ENCODE measurements at places on chromosomes 11 and 22.

DNA sequence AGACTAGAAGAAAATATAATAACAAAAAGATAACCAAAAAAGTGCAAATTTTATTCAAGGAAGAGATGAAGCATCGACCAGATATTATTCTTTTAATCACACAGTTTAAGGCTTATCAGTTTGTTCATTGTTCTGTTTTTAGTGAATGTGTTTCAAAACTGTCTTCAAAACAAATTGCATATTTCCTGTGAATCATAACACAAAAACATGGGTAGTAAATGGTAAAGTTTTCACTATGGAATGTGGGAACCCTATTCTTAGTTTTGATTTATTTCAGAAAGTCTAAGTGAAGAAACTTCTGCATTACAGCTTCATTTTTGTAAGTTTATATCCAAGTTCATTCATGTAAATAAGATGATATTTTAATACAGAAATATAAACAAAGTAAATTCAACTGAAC lies 207.6 kb upstream of the LUZP2 start:
- DNase-seq = no peak

- no peak for DNase-seq
Measured at GRCh38 chr22:31302006-31302405, 9.7 kb upstream of the PIK3IP1 start.

GRCh38 chr11:8501836-8502235 lies 92.2 kb downstream of the STK33 start:
- no peak for DNase-seq

GRCh38 chr11:17744151-17744940 lies 9.8 kb downstream of the KCNC1 start:
- no peak for DNase-seq

DNA sequence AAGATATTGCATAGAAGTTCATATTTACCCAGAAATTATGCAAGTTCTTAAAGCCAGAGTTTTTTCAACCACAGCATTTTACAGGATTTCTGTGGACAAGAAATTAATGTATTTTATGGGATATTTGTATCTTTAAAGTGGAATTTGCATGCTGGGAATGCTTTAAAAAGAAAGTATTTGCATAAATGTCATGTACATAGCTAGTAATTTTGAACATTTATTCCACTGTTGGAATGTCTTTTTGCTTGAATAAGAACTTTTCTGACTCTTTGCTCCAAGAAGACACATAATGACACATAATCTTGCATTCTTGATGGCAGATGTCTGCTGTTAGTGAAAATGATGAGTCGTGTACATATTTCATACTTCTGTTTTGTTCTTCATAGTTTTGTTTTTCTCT lies 66.6 kb downstream of the ATXN10 start:
- no peak for DNase-seq

- DNase-seq = no peak
Measured at GRCh38 chr22:24465566-24465965, 29.6 kb upstream of the UPB1 start.

DNA sequence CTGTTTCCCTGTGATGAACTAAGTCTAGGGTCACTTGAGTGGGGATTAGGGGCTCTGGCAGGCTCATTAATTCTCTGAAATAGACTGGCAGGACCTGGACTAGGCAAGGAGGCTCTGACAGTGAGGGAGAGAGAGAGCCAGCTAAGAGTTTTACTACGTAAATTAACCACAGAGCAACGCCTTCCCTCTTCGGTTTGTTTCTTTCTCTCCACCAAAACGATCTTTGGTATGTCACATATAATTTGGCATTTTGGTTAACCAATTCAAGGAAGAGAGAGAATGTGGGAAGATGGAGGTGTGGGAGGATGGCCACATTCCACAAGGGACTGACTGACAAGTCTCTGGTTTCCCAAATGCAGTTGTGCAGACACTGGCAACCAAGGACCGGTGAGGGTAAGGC lies 27.9 kb downstream of the ATG16L2 start:
- no peak for DNase-seq

GRCh38 chr11:11036848-11037732 lies 179.2 kb upstream of the ZBED5 start:
- no peak for DNase-seq

- DNase-seq = no peak
Measured at GRCh38 chr11:64996710-64997380, at the start of gene BATF2. Gene BATF2, minus strand, starts transcription at chr11:64996971. Its CDS starts 57 bp downstream, at chr11:64996914.

- DNase-seq = no peak
Measured at GRCh38 chr22:36387709-36387958, 133 bp downstream of the MYH9 start.
